CD4-positive, alpha-beta T cell treated with Interferon gamma for 1 hour (primary cell): ENCODE measurements at places on chromosomes 1 and 21.

GRCh38 chr1:186102547-186103148 is 272.4 kb downstream of the TPR start:
- DNase-seq, result no peak

DNA sequence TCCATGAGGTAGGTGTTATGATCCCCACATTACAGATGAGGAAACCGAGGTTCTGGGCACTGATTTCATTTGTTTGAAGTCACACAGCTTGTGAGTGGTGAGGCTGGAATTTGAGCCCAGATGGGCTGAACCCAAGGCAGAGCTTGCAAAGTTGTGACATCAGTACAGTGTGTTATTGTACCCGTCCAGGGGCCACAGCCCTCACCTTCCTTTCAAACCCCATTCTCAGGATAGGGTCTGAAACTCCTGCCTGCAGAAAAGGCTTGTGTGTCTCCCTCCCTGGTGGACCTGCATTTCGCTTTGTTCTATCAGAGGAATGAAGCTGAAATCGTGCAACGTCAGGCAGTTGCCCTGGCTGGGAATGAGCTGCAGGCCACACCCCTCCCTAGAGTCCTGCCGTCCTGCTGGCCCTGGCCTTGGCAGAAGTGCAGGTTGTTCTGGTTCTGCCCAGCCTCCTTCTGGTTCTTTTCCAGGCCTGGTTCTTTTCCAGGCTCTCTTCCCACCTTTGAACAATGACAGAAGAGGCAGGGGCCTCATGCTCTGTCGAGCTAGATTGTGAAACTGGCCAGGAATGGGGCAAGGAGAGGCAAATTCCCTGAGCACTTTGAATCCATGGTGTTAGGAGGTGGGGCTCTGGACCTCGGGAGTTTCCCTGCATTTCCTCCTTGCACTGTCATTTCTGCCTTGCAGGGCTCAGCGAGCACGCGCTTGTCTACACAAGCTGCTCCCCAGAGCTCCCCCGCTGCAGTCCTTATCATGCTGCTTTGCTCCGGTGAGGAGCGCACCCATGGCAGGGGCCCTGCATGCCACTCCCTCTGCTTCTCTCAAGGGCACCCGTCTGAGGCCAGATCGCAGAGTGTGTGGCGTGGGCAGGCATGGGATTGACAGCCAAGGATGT is 8.2 kb upstream of the MYOM3 start:
- DNase-seq, result no peak

GRCh38 chr1:201399352-201400126 is 415 bp upstream of the LAD1 start:
- DNase-seq, result no peak

DNA sequence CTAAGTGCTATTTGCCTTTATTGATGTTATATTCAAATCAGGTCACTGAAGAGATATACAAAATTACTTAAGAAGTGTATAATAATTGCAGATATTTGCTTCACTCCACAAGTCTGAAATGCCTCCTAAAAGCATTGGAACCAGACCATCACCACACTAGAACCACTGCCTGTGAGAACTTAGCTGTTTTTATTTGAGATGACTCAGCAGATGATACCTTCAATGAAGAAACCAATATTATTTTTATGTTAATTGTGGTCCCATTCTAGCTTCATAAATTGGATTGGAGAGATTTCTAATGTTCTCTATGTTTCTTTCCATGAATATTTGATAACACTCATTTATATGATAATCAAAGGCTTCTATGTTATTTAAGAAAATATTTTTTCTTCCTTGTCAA is 740.6 kb downstream of the KCNT2 start:
- DNase-seq, result no peak

- no peak for DNase-seq
Observed at GRCh38 chr1:156540955-156541354, 31.4 kb downstream of the IQGAP3 start.

- DNase-seq, result no peak
Observed at GRCh38 chr1:179437171-179437570, 71.4 kb downstream of the AXDND1 start.
